ENCODE measurements at places on chromosomes 6 and 20.

DNA sequence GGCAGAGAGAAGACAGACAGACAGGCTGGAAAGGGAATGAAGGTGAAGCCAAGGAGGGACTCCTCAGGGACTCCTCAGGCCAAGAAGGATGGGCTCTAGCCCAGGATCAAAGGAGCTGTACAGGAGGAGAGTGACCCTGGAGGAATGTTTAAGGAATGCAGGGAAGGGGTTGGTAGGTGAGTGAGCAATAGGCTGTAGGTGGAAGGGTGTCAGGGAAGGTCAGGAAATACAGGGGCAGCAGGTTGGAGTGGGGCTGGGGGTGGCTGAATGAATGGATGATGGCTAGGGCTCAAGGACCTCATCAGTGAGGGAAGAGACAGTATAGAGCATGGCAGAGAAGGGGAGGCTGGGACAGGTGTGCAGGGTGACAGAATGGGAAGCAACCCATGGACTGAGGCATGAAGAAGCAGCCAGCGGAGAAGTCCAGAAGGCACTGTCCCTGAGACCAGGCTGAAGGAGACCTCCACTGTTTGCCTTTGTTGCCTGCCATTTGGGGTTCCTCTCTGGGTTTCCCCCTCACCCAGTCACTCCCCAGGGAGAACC is 13.2 kb downstream of the SYNGAP1 start:
- DNase-seq = no peak

GRCh38 chr20:50381075-50381732 is 129.0 kb upstream of the PTPN1 start:
- no peak for DNase-seq

DNA sequence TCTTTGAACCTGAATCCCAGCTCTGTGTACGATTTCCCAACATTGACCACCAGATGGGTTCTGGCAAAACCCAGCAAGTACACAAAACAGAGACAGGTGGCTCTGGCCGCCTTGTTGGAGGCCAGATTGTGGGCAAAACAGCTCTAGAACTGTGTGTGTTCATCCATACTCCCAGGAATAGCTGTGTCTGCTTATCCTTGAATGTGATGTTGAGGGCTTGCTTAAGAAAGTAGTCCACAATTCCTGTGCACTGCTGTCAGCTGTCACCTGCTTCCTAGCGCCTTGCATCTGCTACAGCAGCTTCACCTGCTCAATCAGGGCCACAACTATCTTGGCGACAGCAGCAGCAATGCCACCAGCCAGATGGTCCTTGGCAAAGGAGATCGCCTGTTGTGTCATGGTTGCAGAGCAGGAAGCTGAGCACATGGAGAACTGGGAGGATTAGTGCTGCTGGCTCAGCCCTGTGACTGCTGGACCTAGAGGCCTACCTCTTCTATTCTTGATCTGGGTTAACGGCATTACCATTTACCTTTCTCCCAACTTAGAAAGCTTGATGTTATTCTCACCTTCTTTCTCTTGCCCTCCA is 3.7 kb upstream of the SMAP1 start:
- DNase-seq = no peak

DNA sequence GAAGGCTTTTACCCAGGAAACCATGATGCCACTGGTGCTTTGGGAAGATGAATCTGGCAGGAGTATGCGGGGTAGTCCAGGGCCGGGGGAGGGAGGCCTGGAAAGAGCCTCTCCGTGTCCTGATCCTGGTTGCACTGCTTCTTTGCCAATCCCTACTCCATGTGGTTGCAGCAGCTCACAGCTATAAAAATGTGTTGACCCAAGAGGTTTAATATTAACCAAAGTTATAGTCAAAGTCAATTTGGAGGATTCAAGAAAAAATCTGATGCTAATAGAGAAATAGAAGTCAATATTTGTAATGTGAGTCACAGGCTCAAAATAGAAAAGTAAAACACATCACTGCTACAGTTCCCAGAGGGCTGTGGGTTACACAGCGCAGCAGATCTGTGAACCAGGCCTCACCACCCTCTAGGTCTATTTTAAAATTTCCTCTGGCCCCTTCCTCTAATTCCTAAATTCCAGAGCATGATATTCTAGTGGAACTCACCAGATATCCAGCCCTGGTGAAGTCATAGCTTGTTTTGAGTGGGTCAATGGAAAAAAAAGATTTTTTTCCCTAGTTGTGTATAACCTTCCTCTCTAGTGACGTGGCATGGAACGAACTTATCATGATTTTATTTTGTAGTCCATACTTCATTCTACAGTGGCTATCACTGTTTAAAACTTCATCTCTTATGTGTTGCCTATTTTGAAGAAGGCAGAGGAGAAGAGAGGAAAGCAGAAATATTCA is 63.2 kb upstream of the BMP2 start:
- no peak for DNase-seq

DNA sequence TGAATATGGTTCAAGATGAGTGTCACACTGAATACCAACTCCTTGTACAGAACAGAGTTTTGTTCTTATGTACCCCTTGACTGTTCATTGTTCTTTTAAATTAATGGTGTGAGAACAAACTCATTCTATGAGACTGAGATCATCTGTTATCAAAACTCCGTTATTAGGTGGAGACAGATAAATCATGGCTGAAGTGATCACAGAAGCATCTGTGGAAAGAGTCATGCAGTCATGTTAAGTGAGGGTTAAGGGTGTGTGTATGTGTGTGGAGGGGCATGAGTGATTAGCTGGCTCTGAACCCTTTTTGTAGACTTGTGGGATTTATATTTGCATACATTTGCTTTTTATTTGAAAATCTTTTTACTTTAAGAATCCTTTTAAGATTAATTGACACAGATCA is 24.7 kb downstream of the ADGRG6 start:
- DNase-seq = no peak
